ENCODE measurements at places on chromosomes 3 and 15.

DNA sequence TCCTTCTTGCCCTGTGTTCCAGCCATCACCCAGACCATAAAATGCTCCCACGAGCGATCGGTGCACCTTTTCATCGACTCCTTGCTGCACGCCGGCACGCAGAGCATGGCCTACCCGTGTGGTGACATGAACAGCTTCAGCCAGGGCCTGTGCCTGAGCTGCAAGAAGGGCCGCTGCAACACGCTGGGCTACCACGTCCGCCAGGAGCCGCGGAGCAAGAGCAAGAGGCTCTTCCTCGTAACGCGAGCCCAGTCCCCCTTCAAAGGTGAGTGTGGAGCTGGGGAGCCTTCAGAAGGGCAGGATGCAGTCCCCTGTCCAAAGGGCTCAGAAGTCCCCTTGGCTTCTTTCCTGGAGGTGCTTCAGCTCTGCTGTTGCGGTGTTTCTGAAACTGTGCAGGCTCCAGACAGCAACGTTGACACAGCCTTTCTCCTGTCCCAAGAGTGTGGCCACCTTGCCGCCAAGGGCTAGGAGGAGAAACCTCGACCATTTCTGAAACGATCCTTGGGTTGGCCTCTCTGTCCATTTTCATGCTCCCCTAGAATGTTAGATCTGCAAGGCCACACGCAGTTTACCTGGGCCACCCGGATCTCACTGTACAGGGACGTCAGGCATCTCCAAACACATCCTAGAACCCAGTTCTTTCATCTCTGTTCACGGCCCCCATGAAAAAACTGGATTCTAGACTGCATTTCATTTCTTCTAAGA, 116.7 kb downstream of the LIPC start:
- DNase-seq: no peak

DNA sequence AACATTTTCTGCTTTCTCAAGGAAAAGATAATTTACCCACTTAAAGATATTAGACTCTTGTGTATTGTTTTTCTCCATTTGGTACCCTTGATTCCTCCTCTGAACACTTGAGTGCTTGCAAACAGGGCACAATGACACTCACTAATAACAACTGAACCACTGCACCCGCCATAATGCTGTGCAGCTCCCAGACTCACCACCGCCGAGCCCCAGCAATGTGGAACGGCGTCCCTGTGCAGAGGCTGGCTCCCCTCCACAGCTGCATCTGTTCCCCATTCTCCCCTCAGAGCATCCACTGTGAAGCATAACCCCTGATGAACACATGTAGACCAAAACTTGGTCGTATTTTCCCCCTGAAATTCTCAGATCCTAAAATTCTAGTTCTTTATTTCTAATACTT, 276.2 kb upstream of the PLSCR5 start:
- DNase-seq: no peak

DNA sequence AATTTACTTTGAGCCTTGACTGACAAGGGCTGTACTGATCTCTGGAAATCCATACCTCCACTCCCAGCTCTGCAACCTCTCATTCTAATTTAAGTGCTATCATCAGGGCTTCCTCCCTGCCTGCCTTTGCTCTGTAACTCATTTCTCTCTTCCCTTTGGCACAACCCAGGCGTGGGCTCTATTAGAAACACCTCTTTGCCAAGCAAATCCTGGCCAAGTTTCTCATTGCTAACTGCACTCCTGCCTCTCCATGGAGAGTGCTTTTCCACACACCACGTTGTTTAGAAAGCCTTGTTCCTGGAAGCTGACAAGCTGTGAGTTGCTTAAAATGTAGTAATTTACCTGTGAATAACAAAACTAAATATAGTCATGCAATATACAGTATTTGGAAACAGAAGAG, 20.1 kb upstream of the FSTL1 start:
- no peak for DNase-seq

GRCh38 chr15:100670505-100671021, 68.2 kb downstream of the ASB7 start:
- no peak for DNase-seq

DNA sequence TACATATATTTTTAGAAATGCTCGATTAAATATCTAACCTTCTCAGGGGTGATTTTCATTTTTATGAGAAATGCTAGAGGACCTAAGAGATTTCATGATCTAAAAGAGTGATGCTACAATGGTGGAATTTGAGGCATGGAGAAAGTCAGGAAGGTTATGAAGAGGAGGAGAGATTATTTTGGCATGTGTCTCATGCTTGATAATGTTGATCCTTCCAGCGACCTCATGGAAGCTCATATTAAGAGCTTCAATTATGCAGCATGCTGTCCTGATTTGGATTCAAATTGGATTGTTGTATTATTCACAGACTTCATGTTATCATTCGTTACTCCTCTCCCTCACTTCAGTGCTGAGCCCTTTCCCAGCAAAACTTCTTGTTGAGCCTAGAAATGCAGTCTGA, 112.5 kb downstream of the RAP2B start:
- no peak for DNase-seq

DNA sequence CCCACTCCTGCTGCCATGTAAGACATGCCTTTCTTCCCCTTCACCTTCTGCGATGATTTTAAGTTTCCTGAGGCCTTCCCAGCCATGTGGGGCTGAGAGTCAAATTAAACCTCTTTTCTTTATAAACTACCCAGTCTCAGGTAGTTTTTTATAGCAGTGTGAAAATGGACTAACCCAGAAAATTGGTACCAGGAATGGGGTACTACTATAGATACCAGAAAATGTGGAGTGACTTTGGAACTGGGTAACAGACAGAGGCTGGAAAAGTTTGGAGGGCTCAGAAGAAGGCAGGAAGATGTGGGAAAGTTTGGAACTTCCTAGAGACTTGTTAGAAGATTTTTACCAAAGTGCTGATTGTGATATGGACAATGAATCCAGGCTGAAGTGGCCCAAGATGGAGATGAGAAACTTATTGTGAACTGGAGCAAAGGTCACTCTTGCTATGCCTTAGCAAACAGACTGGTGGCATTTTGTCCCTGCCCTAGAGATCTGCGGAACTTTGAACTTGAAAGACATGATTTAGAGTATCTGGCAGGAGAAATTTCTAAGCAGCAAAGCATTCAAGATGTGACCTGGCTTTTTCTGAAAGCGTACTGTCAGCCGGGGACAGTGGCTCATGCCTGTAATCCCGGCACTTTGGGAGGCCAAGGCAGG, 52.7 kb downstream of the TMCC1 start:
- no peak for DNase-seq

DNA sequence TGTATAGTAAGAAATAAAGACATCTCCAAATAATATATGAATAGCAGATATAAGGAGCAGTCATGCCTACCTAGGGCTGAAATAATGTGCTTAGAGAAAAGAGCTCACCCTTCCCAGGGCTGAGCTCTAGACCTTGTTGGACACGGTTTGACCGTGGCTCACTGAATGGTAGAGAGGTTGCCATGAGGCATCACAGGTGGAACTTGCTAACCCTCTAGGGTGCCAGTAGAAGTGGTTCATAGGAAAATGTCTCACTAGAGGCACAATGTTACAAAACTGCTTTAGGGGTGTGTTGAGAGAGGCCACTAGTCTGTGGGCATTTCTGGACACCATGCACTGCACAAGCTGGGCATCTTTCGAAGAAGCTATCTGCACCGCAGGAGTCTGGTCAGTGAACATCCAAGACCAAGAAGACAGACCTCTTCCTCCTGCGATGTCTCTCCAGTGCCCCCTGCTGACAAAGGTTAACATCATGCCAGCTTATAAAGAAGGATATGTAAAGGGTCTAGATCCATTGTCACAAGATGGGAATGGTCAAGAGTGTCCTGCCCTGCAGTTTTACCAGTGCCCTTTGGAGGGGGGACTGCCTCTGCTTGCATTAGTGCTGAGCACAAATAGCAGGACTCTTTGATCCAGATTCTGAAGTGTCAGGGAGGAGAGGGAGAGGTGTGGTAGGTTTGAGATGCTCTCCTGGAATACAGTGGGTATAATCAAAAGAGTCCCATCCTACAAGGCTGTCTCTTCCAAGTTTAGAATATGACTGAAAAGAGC, 266.8 kb downstream of the ZNF385D start:
- no peak for DNase-seq

- peak; percentile 33 for DNase-seq
Measured at GRCh38 chr3:151439652-151440125, 21.2 kb downstream of the IGSF10 start.

DNA sequence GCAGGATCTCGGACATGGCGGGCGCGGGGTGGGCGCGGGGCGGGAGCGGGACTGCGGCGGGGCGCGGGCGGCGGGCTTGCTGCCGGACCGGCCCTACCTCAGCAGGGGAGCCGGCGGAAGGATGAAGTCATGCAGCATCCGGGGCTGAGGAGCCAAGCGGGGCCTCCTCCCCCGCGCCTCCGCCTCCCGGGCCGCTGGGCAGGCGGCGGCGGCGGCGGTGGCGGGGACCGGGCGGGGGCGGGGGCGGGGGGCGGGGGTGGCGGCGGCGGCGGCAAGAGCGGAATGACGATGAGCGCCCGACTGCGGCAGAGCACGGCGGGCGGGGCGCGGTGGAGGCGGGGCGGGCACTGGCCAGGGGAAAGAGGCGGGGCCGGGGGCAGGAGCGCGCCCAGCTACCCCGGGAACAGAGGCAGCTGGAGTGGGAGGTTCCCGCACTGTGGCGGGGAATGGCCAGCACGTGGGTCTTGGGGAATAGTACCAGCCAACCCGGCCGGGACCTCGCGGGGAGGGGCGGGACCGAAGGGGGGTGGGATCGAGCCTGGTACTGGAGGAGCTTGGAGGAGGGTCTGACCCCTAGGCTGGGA, at the start of gene CAMK2N2:
Gene CAMK2N2, minus strand, starts transcription at position 284 of the 584 bp plus-strand sequence. Its CDS starts 268 bp downstream, at position 16.
- DNase-seq: peak; percentile 43

GRCh38 chr3:126264381-126264780, 84.0 kb upstream of the ALDH1L1 start:
- DNase-seq: no peak

GRCh38 chr3:151871639-151872468, 1.6 kb upstream of the SUCNR1 start:
- peak; percentile 6 for DNase-seq

DNA sequence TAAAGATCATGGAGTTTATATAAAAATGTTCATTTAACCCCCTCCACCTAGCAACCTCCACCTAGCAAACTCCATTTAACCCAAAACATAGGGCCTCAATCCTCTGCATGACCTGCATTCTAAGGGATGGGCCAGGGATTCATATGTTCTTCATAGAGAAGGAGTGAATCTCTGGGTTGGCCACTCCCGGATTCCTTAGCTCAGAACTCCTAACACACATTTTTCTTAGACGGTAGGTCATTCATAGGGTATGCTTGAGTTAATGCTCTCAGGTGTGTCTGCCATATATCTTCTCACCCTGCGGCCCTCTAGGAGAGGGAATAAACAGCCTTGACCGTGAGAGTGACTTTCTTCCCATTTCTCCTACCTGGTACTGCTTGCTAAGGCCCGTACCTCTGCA, 102.0 kb upstream of the IGSF10 start:
- DNase-seq: no peak

- DNase-seq: no peak
Measured at GRCh38 chr3:38397320-38397719, 50.7 kb downstream of the XYLB start.

GRCh38 chr3:45844616-45845015, 2.7 kb upstream of the LZTFL1 start:
- DNase-seq: no peak

DNA sequence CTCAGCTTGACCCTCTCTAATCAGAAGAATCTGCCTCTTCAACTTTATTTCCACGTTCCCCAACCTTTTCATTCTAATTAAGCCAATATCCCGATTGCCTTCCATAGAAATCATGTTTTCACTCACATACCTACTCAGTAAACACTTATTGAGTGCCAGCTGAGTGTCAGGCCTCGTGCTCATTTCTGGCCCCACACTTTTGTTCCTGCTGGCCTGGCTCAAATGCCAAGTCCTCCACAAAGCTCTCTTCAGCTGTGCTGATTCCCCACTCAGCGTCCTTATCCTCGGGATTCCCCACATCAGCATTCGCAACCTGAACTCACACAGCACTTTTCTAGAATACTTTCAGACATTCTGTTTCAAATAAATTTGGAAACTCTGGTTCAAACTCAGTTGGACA, 68.9 kb downstream of the THBS1 start:
- no peak for DNase-seq

DNA sequence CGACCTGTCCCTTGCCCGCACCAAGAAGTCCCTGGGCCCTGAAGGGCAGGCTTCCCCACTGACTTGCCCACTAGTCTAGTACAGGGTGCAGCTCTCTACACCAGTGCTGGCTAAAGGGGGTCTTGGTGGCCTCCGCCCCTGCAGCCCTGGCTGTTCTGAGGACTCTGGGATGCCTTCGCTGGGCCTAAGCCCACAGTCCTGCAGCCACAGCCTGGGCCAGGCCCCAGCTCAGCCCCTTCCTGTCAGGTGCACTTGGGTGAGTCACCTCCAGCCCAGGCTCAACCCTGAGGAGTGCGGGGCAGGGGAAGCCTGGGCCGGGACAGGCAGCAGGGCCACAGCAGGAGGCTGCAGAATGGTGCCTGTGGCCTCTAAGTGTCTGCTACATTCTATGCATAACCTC, 971 bp downstream of the C3orf22 start:
- no peak for DNase-seq

- peak; percentile 47 for DNase-seq
Measured at GRCh38 chr15:91407269-91407889, 307.3 kb downstream of the SV2B start.

DNA sequence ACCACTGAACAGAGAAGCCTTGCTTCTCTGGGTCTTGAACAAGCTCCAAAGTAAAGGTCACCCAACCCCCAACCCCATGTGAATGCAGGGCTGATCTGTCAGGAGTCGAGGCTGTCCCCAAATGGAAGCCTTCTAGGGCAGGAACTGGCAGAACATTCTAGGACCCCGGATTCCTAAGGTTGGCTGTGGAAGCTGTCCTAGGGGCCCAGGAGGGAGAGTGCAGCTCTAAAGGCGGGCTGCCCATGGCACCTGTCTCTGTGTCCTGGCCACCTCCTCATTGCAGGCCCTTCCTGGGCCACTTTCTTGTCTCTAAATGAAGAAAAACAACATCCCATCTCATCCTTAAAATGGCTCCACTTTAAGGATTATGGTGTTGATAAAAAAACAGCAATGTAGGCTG, 53.6 kb upstream of the SEC61A1 start:
- DNase-seq: no peak

GRCh38 chr3:27573138-27573537, 89.0 kb upstream of the SLC4A7 start:
- DNase-seq: no peak

GRCh38 chr3:122947196-122947595, 80.4 kb downstream of the SEMA5B start:
- DNase-seq: no peak

DNA sequence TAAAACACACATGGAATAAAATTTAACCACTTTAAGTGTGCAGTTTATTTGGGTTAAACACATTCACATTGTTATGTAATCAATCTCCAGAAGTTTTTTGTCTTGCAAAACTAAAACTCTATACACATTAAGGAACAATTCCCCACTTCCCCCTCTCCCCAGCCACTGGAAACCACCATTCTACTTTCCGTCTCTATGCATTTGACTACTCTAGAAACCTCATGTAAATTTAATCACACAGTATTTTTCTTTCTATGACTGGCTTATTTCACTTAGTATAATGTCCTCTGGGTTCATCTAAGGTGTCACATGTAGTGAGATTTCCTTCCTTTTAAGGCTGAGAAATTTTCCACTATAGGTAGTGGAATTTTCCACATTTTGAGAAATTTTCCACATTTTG, 568.7 kb upstream of the UBE2E2 start:
- DNase-seq: no peak

- no peak for DNase-seq
Measured at GRCh38 chr3:133568294-133569014, 5.0 kb upstream of the CDV3 start.
